NCI-H1417 treated with DMSO at 0.1 percent for 48 hours (cell line): ENCODE measurements at places on chromosomes 1 and 21.

DNA sequence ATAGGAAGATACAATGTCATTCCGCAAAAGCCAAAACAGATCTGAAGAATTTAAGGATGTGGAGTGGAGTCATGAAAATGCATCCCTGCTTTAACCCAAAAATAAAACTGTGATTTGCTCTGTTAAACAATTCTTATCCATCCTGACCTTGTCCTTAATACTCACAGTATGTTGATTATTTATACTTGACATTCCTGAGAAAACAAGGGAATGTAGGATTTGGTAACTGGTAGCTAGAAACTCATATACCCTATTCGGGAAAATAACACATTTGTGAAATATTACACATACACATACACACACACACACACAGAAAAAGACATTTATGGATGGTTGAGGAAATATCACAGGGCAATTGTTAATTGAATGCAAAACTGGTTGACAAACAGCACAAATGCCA is 80.2 kb downstream of the FMN2 start:
- DNase-seq: no peak

DNA sequence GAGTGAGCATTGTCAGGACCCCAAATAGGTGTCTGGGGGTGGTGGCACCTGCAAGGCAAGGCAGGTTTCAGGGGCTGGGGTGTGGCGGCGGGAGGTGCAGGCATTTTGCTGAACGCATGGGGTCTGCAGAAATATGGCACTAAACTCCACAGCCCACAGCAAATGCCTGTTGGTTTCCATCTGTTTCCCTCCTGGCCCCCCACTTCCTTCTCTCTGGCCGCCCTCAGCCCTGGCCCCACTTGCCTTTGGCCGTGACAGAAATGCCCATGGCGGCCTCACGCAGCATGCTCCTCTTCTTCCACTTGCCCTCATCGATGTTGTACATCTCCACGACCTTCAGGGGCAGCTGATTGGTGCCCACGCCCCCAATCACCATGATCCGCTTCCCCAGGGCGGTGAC is 13.7 kb downstream of the KLHDC8A start:
- no peak for DNase-seq

DNA sequence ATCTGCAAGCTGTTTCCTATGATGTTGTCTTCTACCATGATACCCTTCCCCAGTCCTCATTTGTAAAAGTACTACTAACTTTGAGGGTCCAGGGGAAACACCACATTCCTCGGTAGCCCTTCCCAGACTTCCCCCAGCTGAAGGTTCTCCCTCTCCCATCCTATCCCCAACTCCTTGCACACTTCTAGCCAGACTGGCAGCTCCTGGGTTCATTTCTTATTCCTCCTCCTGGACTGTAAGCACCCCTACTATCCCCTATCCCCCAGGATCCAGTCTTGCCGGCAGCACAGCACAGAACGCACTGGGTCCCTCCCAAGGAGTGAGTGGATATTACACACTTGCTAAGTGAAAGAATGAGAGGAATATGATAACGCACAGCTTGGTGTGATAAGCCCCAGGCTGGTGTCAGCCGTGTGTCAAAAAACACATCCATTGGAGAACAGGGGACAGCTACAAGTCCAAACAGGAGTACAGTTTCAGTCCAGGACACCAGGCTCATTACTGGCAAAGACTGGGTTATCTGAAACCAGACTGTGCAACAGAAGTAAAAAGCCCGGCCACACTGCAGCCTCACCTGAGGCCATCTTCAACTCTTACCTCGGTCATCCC is 100.2 kb downstream of the SSBP3 start:
- DNase-seq: no peak

DNA sequence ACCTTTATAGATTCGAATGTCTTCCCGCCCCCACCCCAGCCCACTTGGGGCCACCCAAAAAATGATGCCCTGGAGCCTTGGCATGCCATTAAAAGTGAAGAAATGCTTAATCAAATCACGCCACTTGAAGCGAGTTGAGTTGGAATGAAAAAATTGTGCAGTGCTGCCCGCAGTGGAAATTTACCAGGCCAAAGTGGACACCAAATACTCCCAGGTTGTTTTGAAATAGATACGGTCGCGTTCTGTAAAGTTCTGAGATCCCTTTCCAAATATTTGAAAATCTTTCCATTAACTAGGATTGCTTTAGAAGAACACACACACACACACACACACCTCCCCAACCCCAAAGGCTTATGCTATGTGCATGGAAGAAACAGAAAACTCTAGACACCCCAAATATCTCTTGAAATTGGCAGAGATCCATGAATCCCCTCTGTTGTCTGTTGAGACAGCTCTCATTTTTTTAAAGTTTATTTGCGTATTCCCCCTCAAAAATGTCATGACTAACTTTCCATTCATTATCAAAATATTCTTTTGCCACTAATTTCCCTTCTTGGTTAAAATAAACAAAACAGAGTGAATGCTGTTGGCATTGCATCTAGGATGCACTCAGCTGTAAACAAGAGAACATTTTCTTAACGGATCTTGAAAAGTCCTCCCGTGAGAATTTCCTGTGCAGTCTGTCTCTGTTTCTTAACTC is 142.3 kb upstream of the KCNE2 start:
- no peak for DNase-seq

GRCh38 chr1:245876586-245876985 is 630.5 kb downstream of the SMYD3 start:
- DNase-seq: no peak
